Stimulated activated CD8-positive, alpha-beta memory T cell treated with anti-CD3 and anti-CD28 coated beads, Interleukin-2, amount 100 ng/mL, for 48 hours (primary cell): ENCODE measurements at places on chromosomes 6 and 20.

- DNase-seq = no peak
Observed at GRCh38 chr20:46357030-46357514, 48.8 kb upstream of the CDH22 start.

DNA sequence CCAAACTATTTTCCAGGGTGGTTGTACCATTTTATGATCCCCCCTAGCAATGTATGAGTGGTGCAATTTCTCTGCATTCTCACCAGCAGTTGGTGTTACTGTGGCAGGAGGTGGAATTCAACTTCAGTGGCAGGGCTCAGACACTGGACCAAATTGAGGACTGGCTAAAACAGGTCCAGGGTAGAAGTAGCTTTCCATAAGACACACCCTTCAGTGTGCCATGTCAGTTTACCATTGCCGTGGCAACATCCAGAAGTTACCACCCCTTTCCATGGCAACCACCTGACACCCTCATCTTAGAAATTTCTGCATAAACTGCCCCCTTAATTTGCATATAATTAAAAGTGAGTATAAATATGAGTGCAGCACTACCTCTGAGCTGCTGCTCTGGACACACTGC lies 180.7 kb upstream of the GGTLC1 start:
- no peak for DNase-seq

DNA sequence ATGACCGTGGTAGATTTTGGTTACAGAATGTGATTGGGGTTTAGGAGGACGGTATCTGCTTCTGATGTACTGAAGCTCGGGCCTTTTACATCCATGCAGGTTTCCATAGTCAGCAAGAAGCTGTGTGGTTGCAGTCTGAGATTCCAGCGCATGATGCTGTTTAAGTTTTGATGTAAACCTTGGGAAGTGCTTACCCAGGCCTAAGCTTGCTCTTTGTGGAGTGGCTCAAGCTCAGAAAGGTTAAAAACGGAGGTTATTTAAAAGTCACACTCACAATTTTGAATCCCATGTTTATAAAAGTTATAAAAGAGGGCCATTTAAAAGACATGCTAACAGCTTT lies 121.4 kb downstream of the TIAM2 start:
- DNase-seq = no peak

- peak; percentile 62 for DNase-seq
Observed at GRCh38 chr20:50338479-50339391, 148.1 kb downstream of the CEBPB start.

DNA sequence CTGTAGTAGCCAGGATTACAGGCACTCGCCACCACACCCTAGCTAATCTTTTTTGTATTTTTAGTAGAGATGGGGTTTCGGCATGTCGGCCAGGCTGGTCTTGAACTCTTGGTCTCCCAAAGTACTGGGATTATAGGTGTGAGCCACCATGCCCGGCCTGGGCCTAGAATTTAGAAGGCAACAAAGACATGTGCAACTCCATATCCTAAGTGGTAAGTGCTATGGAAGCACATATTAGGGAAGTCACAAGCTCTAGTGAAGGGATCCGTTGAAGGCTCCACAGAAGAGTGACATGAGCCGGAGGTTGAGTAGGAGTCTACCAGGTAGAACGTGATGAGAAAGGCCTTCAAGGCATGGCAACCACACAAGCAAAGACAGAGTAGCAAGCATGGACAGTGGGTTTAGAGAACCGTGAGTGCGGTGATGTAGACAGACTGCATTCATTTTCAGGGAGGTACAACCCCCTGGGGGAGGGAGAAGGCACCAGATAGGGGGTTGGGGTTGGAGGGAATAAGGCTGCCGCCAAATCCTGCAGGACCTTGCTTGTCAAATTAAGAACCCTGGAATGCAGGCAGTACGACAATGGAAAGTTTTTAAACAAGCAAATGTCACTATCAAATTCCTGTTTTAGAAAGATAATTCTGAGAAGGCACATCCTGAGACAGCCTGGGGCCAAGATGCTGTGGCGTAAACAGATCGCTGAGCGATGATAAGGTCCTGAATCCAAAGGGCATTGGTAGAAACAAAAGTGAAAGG lies 50.2 kb downstream of the ARHGAP18 start:
- no peak for DNase-seq

DNA sequence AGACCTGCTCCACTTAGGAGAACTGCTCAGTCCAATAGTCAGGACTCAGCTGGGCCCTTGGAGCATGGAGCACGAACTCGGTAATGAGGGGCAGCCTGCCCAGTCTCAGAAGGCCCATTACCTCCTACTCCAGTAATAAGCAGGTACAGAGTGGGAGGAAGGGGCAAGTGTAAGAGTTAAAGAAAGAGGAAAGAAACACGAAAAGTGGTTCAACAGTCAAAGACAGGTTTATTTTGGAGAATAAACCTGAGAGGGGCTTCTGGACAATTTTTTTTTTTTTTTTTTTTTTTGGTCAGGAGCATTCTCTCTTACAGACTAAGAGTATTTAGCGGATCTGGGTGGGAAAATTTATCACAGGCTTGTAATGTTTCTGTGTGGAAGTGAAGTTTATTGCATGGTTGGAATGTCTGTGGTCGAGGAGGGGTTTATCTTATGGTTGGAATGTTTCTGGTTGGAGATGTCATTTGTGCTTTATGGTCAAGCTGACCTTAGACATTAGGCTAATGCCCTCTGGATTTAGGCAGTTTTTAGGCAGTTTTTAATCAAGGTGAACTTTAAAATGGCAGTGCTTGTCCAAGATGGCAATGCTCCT lies 340.1 kb downstream of the BCKDHB start:
- DNase-seq = no peak

- DNase-seq = no peak
Observed at GRCh38 chr6:25392372-25392771, 113.2 kb downstream of the CARMIL1 start.

- DNase-seq = no peak
Observed at GRCh38 chr20:61125546-61126180, 126.4 kb upstream of the CDH4 start.

- DNase-seq = no peak
Observed at GRCh38 chr6:3862038-3862437, 12.9 kb downstream of the FAM50B start.
